ENCODE measurements at places on chromosomes 4 and X. TPM values are rescaled to one million over a fixed set of nuclear protein-coding genes. Genes with fewer than 3 reads are reported as not detected.

Gene CENPVL2
- total RNA-seq = not detected

GRCh38 chr4:25818876-25819275 is 43.9 kb downstream of the SEL1L3 start:
- no peak for DNase-seq
- no peaks in the 10 kb centered on the region for H3K36me3 ChIP-seq
- no peak overlapping the region for H3K27ac ChIP-seq
- no peaks in the 10 kb centered on the region for H3K27me3 ChIP-seq
- H3K4me1 ChIP-seq = no peaks in the 10 kb centered on the region

- no peaks in the 10 kb centered on the region for H3K27me3 ChIP-seq
- no peak overlapping the region for H3K27ac ChIP-seq
- no peaks in the 10 kb centered on the region for H3K4me1 ChIP-seq
- no peak for DNase-seq
- no peak overlapping the region for H3K4me3 ChIP-seq
- H3K36me3 ChIP-seq = no peaks in the 10 kb centered on the region
Measured at GRCh38 chr4:94256144-94256783, 48.6 kb downstream of the SMARCAD1 start.

GRCh38 chr4:38154252-38154651 is 194.1 kb downstream of the PTTG2 start:
- no peak overlapping the region for H3K4me3 ChIP-seq
- DNase-seq = no peak
- H3K36me3 ChIP-seq = no peaks in the 10 kb centered on the region
- H3K4me1 ChIP-seq = no peaks in the 10 kb centered on the region

DNA sequence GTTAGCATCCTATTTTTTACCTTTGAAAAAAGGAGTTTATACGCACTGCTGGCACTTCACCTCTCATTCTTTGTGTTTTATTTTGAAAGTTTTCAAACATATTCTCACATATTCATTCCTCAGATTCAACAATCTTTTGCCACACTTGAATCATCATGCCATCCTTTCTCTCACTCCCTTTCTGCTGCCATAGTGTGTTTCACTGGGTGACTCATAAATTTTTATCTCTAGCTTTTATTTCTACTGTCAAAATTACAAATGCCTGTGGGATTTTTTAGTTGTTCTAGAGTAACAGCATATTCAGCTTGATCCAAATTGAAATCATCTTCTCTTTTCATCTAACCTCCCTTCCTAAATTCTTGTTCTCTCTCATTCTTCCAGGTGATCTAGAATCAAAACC is 28.0 kb downstream of the MFSD8 start:
- no peak for DNase-seq
- no peaks in the 10 kb centered on the region for H3K36me3 ChIP-seq
- no peak overlapping the region for H3K4me3 ChIP-seq
- no peak overlapping the region for H3K27ac ChIP-seq
- no peaks in the 10 kb centered on the region for H3K27me3 ChIP-seq

DNA sequence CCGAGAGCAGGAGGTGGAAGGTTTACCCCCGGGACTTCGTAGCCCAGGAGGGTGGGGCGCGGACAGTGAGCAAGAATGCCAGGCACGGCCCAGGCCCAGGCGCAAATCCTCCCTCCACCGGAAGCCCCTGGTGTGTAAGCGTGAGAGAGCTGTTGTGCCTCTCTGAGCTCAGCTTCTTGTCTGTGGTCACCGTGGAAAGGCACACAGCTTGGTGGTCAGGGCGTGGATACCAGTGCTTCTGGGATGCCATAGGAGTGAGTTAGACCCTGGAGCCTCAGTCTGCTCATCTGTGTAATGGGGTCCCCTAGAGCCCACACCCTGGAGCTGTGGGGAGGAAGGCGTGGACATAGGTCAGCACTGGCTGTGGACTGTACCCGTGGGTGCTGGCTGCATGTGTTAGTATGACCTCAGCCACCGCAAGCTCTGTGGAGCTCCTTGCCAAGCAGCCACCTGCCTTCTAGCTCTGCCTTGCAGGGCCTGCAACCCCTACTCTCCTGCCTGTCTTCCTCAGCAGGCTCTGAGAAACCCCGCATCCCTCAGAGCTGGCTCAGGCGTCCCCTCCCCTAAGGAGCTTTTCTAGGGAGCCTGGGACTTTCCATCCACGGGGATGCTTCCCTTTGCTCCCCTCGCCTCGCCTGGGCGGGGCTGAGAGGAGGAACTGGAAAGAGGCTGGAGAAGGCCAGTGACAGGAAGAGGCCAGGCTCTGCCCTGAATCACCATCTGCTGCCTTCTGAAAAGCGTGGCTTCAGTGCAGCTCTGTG is 28.0 kb upstream of the AFAP1 start:
- H3K36me3 ChIP-seq = no peaks in the 10 kb centered on the region
- peaks cover 4% of the 10 kb centered on the region for H3K4me1 ChIP-seq
- H3K27ac ChIP-seq = peak overlapping the region; percentile 69
- no peak overlapping the region for H3K4me3 ChIP-seq
- no peaks in the 10 kb centered on the region for H3K27me3 ChIP-seq

DNA sequence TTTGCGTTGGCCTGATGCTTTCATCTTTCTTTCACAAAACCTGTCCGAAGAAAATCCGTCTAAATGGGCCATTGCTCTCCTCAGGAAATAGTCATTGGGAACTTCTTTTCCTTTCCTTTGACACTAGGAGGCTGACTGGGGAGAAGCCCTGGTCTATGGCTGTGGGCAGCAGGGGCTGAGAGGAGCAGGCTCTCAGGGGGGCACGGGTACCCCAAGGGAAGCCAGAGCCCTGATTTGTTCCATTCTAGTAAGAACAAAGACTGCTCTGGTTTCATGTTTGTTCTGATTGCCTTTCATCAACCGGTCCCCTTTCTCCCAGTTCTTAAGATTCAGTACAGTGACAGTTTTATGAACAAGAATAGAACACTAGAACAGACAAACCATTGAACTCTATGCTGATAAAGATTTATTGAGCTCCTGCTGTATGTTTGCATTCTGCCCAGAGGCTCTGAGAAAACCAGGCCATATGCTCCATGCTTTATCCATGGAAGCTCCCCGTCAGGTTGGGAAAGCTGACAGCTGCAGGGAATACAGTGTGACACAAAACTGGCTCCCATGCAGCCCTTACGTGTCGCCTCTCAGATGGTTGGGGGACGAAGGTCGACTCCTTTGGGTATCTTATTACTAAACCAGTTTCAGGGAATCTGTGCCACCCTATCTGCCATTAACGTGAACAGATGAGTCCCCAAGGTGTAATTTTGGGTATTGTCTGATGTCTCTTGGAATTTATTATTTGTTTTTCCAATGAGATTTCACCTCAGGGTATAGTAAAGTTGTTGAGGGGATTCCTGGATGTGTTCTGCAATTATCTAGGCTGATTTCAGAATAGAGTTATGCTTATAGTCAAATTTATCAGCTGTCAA is 72.4 kb upstream of the MSANTD1 start:
- DNase-seq = no peak
- no peaks in the 10 kb centered on the region for H3K36me3 ChIP-seq
- H3K27ac ChIP-seq = no peak overlapping the region
- H3K4me3 ChIP-seq = no peak overlapping the region
- no peaks in the 10 kb centered on the region for H3K4me1 ChIP-seq

Measured in uterus (tissue), 4 donors.